Activated gamma-delta T cell treated with anti-CD3 and anti-CD28 coated beads, Interleukin-2, amount 50 U/mL, for 16 hours (primary cell): ENCODE measurements at places on chromosomes 16 and 17.

DNA sequence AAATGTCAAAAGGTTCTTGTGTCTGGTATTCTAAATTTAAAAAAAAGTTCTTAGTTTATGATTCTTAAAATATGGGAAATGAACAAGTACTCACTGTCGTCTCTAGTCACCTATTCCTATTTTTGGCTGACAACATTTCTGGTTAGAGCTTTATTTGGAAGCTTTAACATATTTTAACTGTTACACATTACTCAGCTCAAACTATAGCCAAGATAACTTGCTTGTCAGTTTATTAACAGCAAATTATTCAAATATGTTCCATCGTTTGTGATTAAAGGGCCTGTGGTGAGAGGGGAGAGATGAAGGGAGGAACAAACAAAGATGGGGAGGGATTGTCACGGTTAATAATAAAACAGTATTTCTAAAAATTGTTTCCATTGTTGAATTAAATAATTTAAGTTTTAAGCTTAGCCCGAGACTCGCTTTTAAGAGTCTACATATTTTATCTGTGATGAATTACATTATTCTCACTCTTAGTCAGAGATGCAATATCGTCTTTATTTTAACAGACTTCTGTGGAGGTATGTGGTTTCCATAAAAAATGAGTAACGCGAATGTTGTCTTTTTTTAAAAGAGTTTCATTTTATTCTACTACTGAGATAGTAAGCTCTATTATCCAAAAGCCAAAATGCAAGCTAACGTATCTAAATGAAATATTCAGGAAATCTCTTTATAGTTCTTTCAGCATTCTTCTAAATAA is 321.9 kb upstream of the PMFBP1 start:
- no peak for DNase-seq

GRCh38 chr17:81346090-81346907 is 49.0 kb upstream of the BAHCC1 start:
- peak; percentile 89 for DNase-seq

- DNase-seq: no peak
Observed at GRCh38 chr17:35217107-35217506, 22.9 kb upstream of the SLC35G3 start.

GRCh38 chr17:81199482-81199830 is 23.3 kb downstream of the CEP131 start:
- no peak for DNase-seq

GRCh38 chr16:57480754-57481230 is 5.5 kb downstream of the DOK4 start:
- DNase-seq: no peak

DNA sequence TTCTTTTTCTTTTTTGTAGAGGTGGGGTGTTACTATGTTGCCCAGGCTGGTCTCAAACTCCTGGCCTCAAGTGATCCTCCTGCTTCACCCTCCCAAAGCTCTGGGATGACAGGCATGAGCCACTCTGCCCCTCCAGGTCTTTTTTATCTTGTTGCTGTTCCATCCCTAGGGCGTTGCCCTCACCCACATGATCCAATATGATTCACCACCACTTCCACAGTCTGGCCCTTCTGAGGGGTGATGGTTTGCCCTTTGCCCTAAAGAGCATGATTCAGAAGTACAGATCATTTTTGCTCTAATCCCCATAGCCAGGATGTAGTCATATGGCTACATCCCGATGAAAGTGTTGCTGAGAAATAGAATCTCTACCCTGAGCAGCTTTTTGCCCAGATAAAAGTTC is 18.8 kb downstream of the STX4 start:
- no peak for DNase-seq

- DNase-seq: no peak
Observed at GRCh38 chr16:31036691-31037090, 3.3 kb downstream of the STX4 start.

DNA sequence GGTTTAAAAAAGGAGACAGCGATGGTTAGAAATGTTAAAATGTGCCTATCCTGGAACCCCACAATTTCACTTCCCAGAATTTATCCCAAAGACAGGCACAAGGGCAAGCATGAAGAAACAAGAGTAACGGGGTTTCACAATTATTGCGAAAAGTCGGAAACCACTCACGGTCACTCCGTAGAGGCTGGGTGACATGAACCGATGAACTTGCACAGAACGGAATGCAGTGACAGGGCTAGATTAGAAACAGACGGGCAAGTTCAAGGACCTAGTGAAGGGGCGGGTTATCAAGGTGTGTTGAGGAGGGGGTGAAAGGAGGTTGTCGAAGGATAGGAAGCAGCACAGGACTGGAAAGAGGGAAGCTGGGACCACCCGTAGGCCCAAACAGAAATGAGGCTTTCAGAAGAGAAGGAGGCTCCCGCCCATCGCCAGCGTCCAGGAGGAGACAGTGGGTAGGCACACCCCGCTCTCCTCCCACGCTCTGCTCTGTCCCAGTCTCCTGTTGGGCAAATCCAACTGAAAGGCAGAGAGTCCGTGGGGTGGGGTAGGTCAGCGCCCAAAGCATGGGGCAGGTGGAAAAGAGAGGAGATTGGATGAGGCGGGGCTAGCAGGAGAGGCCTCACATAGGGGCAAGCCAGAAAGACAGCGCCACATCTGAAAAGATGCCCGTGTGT is 47.4 kb upstream of the JPH3 start:
- no peak for DNase-seq

DNA sequence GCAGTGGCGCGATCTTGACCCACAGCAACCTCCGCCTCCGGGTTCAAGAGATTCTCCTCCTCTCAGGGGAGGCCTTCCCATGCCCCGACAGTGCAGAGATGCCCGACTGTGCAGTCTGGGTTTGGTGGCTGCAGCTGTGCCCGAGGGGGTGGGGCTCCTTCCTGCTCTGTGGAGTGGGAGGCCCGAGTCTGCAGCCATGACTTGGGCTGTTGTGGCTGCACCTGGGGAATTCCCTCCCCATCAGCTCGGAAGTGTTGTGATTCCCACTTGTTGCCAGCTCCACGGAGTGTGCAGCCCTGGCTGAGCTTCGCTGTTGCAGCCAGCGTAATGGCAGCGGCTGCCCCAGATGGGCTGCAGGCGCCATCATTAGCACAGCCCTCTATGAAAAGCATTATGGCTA is 66.4 kb upstream of the SMIM36 start:
- no peak for DNase-seq

GRCh38 chr17:18245038-18245776 is 13.3 kb downstream of the FLII start:
- no peak for DNase-seq
